Activated T-helper 17 cell treated with anti-CD3 and anti-CD28 coated beads, Interleukin-2, amount 50 U/mL, for 72 hours (primary cell): ENCODE measurements at places on chromosomes 7 and 10.

GRCh38 chr10:42615419-42615818, 23.0 kb downstream of the ZNF33B start:
- no peak for ATAC-seq
- H3K27ac ChIP-seq, result no peak overlapping the region
- H3K4me1 ChIP-seq, result peaks cover 4% of the 10 kb centered on the region
- H3K4me3 ChIP-seq, result no peak overlapping the region
- no peaks in the 10 kb centered on the region for H3K27me3 ChIP-seq
- peaks cover 74% of the 10 kb centered on the region for H3K36me3 ChIP-seq

DNA sequence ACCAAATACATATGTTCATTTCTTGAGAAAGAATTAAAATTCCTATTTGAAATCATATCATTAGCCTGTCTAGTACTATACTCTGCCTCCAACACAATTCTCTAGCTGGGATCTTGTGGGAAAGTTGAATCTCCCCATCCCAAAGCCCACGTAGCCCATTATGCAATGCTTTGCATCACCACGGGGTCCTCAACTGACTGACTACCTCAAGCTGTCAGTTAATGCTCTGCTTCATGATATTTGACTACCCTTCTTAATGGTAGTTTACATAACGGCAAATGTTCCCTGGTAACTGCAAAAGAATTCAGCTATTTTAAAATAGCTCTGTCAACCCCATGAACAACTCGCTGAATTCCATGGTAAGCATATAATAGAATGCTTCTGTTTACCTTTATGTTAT, 23.3 kb upstream of the PALS2 start:
- H3K36me3 ChIP-seq, result no peaks in the 10 kb centered on the region
- no peaks in the 10 kb centered on the region for H3K4me1 ChIP-seq
- H3K27me3 ChIP-seq, result peaks cover 7% of the 10 kb centered on the region
- H3K4me3 ChIP-seq, result no peak overlapping the region
- no peak for ATAC-seq
- H3K27ac ChIP-seq, result no peak overlapping the region

DNA sequence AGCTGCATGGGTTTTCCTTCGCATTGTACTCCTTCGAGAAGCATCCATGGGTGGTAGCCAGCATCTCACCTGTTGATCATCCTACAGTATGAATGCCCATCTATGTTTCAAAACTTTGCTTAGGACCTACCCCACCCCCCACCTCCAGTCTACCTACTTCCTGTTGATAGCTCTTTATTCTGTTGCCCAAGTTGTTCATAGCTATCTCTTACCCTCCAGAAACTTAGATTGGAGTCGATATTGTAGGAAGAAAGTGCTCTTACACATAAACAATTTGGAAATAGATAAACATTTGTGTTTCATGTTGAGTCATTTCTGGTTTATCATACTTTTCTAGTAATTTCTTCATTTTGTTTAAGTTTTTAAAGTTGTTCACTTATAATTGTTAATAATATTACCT, 90.1 kb downstream of the FAS start:
- no peak for ATAC-seq
- H3K27me3 ChIP-seq, result peaks cover 5% of the 10 kb centered on the region
- H3K27ac ChIP-seq, result no peak overlapping the region
- H3K36me3 ChIP-seq, result no peaks in the 10 kb centered on the region
- peaks cover 14% of the 10 kb centered on the region for H3K4me1 ChIP-seq

DNA sequence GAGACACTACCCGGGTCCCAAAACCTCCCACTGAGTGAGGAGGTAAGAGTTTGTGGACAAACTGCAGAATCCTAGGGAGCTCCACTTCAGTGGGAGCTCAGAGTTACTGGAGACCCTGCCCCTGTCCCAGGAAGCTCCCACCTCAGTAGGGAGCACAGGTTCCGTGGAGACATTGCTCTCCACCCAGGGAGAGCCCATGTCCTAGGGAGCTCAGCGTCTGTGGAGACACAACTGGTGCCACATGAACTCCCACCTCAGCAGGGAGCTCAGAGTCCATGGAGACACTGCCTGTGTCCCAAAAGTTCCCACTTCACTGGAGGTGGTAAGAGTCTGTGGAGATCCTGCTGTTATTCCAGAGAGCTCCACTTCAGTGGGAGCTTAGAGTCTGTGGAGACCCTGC, 6.3 kb downstream of the MYO1G start:
- H3K4me3 ChIP-seq, result peak overlapping the region; percentile 99
- peak overlapping the region; percentile 80 for H3K27ac ChIP-seq
- H3K36me3 ChIP-seq, result peaks cover 100% of the 10 kb centered on the region
- peaks cover 12% of the 10 kb centered on the region for H3K4me1 ChIP-seq
- H3K27me3 ChIP-seq, result no peaks in the 10 kb centered on the region
- no peak for ATAC-seq

DNA sequence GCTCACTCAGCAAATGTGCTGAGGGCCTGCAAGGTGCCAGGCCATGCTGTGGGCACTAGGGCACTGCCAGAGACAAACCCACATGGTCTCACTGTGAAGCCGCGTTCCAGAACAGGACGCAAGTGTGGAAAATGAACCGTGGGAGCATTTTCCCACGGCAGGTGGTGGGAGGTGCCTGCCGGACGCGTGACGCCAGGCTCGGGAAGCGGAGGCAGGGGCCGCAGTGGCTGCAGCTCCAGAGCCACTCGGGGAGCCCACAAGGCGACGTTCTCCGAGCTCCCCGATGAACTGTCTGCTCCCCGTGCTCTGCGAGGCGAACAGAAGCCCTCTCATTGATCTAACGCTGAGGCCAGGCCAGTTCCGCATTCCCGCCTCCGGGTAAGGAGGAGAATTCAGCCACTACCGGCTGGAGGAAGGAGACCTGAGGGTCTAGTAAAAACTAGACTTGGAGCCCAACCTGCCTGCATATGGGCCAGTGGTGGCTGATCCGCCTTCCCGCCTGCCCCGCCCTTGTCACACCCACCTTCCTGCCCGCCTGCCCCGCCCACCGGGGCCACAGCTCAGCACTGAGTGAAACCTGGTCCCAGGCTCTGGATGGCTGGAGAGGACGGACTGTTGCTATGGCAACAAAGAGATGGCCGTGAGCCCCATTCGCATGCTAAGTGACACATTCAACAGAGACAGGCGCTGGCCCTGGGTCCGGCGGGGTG, 13.1 kb downstream of the ADGRA1 start:
- peak; percentile 54 for ATAC-seq
- H3K4me1 ChIP-seq, result no peaks in the 10 kb centered on the region
- no peak overlapping the region for H3K4me3 ChIP-seq
- H3K36me3 ChIP-seq, result no peaks in the 10 kb centered on the region

DNA sequence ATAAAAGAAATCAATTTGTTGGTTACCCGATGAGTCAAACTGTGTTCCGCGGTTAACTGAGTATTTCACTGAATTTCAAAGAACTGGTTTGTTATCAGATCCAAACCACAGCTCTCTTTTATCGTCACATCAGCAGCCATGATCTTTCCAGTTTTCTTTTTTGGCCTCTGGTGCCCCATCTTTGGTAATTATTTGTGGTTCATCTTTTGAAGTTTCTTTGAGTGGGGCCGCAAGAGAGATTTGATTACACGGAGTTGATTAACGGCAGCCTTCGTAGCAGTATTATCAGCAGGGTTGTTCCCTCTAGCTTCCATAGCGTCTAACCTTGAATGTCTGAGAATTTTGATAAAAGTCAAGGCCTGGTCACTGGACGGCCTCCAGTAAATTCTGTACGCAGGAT, 154.9 kb upstream of the TNRC18 start:
- H3K36me3 ChIP-seq, result no peaks in the 10 kb centered on the region
- H3K27me3 ChIP-seq, result peaks cover 11% of the 10 kb centered on the region
- H3K4me1 ChIP-seq, result peaks cover 11% of the 10 kb centered on the region
- peak overlapping the region; percentile 77 for H3K27ac ChIP-seq

DNA sequence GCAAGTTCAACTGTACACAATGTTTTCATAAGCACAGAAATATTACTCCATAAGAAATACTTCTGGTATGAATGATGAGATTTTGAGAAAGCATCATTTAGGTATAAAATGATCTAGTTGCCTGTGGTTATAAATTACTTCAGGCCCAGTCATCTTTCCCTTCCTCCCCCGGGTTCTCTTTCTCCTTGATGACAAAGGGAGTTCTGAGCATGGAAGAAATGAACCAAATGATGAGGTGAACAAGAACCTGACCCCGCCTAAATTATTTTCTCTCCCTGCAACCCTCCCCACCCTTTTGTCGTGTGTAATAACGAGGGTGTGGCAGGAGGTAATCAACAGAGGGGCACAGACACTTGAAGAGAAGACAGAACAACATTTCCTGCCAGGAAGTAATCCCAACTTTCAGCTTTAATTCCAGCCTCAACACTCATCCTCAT, 319.6 kb upstream of the SP8 start:
- no peaks in the 10 kb centered on the region for H3K4me1 ChIP-seq
- peak; percentile 56 for ATAC-seq
- peaks cover 4% of the 10 kb centered on the region for H3K27me3 ChIP-seq
- H3K27ac ChIP-seq, result no peak overlapping the region
- H3K36me3 ChIP-seq, result no peaks in the 10 kb centered on the region
- no peak overlapping the region for H3K4me3 ChIP-seq

DNA sequence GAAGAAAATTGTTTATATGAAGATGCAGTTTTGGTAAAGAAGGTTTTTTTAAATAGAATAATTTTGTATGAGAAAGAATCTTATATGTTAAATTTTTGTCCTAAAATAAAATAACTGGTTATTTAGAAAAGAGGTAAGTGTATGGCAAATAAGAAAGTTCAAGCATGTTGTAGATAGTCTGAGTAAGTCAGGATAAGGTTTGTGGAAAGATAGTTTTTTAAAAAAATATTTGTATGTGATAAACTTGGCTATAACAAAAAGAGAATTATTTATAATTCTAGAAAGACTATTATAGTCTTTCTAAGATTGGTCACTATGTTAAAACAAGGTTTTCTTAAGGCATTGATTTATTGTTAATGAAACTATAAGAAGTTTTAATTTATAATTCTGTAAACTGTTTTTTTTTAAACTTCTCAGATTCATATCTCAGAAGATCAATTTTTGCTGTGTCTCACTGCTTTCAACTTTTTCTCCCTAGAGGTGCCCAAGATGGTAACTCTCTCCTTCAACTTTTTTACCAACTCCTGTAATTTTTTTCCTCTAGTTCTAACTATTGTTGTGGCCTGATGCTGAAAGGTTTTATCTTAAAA, 698.6 kb downstream of the CCSER2 start:
- no peak overlapping the region for H3K4me3 ChIP-seq
- no peak overlapping the region for H3K27ac ChIP-seq
- H3K27me3 ChIP-seq, result no peaks in the 10 kb centered on the region
- H3K36me3 ChIP-seq, result no peaks in the 10 kb centered on the region

GRCh38 chr7:12701433-12701832, 14.0 kb downstream of the ARL4A start:
- peaks cover 4% of the 10 kb centered on the region for H3K4me1 ChIP-seq
- H3K27ac ChIP-seq, result no peak overlapping the region
- no peaks in the 10 kb centered on the region for H3K36me3 ChIP-seq
- ATAC-seq, result no peak
- no peaks in the 10 kb centered on the region for H3K27me3 ChIP-seq
- no peak overlapping the region for H3K4me3 ChIP-seq

DNA sequence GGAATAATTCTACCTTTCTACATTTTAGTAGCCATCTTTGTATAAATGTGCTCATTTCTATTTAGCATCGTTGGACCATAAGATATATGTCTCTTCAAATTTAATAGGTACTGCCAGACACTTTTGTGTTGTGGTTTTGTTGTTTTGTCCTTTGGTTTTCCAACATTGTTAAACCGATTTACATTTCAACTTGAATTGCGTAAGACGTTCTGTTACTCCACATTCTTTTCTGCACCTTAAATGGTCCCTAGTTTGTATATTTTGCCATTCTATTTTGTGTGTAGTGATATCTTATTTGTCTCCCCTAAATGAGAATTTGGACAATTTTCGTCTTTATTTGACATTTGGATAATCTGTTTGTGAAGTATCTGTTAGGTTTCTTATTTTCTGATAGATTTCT, 1015.6 kb downstream of the NRG3 start:
- ATAC-seq, result no peak
- H3K27ac ChIP-seq, result no peak overlapping the region
- H3K4me3 ChIP-seq, result no peak overlapping the region
- H3K27me3 ChIP-seq, result no peaks in the 10 kb centered on the region

GRCh38 chr10:18500576-18500975, 150.8 kb downstream of the NSUN6 start:
- no peaks in the 10 kb centered on the region for H3K36me3 ChIP-seq
- no peak overlapping the region for H3K27ac ChIP-seq
- H3K4me3 ChIP-seq, result no peak overlapping the region
- H3K27me3 ChIP-seq, result peaks cover 7% of the 10 kb centered on the region
- ATAC-seq, result no peak
- no peaks in the 10 kb centered on the region for H3K4me1 ChIP-seq

DNA sequence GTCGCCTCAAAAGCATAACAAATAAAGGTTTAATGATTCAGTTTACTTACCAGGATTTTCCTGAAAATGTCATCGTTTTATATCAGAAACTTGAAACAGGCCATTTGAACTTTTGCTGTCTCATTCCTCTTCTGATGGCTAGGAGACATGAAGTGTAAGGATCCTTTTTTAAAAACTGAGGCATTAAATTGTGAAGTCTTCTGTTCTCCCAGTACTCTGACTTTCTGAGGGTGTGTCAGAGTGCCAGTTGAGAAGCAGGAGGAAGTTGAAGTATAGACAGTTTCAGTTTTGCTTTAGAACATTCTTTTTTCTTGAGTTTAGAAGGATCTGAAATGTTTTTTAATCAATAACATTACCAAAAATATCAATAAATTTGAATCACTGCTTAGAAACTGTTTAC, at the start of gene SAMD9L:
TSS of gene SAMD9L (minus strand) at position 242 of the 400 bp plus-strand sequence. CDS start 12,414 bp downstream, outside the sequence.
- no peaks in the 10 kb centered on the region for H3K36me3 ChIP-seq
- peak within 1 kb of the TSS; percentile 92 for H3K4me3 ChIP-seq
- H3K27ac ChIP-seq, result peak within 1 kb of the TSS; percentile 98

DNA sequence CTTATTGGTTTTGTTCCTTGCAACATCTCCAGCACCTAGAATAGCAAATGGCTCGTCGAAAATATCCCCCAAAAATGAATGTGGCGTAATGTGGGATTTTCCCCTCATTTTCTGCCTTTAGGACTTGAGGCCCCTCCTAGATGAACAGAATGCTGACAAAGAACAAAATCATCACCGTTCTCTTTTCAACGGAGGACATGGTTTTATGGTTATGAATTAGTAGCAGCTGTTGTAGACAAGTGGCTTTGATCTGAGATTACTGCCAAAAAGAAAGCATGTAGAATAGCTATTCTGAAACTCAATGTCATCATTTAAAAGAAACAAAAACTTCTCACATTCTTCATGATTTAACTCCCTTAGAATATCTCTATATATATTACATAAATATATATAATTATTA, 17.2 kb upstream of the CALN1 start:
- no peak overlapping the region for H3K4me3 ChIP-seq
- H3K27ac ChIP-seq, result no peak overlapping the region
- H3K36me3 ChIP-seq, result no peaks in the 10 kb centered on the region
- ATAC-seq, result no peak

DNA sequence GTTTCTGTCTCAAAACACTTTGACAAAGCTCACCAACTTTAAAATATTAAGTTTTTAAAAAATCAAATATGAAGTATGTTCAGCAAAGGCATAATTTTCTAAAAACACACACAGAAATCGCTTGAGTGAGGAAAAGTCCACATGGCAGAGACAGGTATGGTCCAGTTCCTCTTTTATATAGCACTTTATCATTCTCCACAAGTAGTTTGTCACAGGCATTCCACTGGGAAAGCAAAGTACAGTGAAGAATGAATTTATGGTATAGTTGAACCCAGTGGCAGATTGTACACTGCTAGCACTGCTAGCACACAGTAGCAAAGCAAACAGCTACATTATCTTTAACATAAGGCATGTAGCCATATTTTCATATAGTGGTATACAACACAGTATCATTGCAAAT, 102.3 kb downstream of the HECTD2 start:
- H3K27me3 ChIP-seq, result no peaks in the 10 kb centered on the region
- no peaks in the 10 kb centered on the region for H3K4me1 ChIP-seq
- H3K27ac ChIP-seq, result no peak overlapping the region
- no peak for ATAC-seq
- H3K4me3 ChIP-seq, result no peak overlapping the region
- no peaks in the 10 kb centered on the region for H3K36me3 ChIP-seq
